Anterior cingulate cortex (tissue), 58 donors: ENCODE measurements at places on chromosomes 13 and 19.

GRCh38 chr19:8255426-8256125, 46.4 kb downstream of the CERS4 start:
- DNase-seq = no peak

DNA sequence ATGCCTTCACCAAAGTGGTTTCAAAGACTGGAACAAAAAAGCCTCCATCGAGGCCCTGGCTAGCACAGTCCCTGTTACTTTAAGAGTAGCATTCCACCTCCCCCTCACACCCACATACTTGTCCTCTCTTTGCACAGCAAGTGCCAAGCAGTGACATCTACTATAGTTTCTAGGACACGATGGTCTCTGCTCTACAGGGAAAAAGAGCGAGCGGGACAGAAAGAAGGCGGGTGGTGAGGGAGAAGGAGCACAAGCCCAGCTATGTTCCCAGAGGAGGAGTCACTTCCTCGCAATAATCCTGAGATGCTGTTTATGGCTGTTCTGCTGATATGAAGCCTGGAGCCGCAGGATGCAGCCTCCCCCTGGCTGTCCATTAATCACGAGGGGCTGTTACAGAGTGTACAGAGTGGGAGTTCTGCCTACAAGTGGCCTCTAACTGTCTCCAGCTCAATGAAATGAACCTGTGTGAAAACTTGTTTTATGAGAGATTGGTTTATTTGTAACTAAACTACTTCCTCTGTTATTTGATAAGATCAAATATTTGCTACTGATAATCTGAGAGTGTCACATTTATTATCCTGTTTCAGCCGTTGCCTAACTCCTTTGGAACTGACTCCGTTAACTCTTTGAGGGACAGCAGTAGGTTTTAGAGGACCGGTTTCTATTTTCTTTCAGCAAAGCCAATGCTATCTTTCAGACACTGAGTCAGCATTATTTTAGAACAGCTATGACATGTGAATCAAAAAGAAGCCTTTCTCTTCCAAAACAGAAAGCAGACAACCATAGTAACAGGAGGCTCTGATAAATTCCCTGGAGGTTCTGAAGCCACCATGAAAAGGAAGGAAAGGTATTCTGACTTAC, 208.0 kb downstream of the SPRY2 start:
- peak; percentile 39 for DNase-seq

- no peak for DNase-seq
These were observed 9.6 kb downstream of the GRAMD1A start for GRCh38 chr19:35009424-35010415.

- DNase-seq = peak; percentile 32
These were observed 20.8 kb downstream of the NOVA2 start for GRCh38 chr19:45952686-45953505.

GRCh38 chr19:6099033-6099432, 11.3 kb downstream of the RFX2 start:
- DNase-seq = no peak

GRCh38 chr19:33476151-33476707, 45.4 kb downstream of the PEPD start:
- no peak for DNase-seq

GRCh38 chr13:37927561-37927960, 58.0 kb upstream of the TRPC4 start:
- no peak for DNase-seq

DNA sequence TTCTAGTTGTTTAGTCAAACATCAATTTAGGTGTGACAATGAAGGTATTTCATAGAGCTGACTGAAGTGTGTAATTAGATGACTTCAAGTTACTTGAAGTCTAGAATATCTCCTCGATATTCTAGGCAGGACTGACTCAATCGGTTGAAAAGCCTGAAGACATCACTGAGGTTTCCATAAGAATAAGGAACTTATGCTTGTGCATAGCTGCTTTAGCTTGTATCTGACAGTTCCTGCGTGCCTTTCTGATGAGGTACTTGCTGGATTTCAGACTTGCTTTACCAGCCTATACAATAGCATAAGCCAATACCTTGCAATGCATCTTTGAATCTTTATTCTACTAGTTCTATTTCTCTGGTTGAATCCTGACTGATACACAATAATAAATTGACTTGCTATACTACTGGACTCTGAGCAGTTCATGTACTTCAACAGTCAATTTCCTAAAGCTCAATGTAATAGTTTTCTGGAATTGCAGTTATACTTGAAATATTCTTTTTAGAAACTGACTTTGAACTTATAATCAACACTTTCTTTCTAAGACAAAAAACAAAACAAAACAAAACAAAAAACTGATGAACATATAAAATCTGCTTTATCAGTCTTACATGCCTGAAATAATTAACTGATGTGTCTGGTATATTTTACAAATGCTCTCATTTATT, 1534.8 kb downstream of the SLITRK5 start:
- DNase-seq = no peak

- no peak for DNase-seq
These were observed 8.3 kb downstream of the ZNF160 start for GRCh38 chr19:53094754-53095575.

- no peak for DNase-seq
These were observed 415.4 kb downstream of the SLITRK5 start for GRCh38 chr13:88086577-88086976.

- DNase-seq = no peak
These were observed 729 bp upstream of the MADCAM1 start for GRCh38 chr19:495402-496111.

GRCh38 chr13:24083722-24084421, 76.6 kb upstream of the SPATA13 start:
- DNase-seq = no peak

DNA sequence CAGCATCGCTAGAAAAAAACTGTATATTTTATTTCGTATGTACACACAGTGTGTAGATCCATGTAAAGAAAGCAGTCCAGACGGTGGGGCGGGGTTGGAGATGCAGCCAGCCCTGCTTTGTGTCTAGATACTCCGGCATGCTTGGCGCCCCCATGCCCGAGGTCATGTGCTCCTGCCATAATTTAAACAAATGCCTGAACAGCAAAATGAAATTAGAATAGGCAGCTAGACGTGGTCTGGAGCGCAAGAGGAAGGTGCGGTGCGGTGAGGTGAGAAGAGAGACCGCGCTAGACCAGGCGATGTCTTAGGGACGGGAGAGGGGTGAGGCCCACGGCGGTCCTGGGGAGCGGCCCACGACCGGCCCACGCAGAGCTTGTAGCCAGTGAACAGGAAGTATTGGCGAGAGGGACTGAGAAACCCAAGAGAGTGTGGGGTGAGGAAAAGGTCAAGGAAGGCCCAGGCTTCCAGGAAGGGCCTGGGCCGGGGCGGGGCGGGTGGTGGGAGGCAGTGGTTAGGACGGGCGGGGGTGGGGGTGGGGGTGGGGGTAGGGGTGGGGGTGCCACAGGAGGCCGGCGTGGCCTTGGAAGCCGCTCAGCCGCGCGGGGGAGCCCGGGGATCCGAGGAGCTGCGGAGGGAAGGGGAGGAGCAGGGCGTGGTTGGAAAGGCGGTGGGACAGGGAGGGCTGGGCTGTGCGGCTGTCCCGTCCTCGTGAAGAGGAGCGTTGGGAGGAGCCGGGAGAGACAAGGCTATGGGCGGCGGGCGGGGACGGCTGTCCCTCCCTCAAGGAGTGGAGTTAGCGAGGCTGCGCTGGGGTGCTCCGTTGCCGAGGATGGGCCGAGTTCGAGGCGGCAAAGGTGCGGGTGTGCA, 254.7 kb upstream of the SGCG start:
- DNase-seq = no peak

- peak; percentile 84 for DNase-seq
These were observed 21.7 kb downstream of the PRKCSH start for GRCh38 chr19:11457115-11457514.

DNA sequence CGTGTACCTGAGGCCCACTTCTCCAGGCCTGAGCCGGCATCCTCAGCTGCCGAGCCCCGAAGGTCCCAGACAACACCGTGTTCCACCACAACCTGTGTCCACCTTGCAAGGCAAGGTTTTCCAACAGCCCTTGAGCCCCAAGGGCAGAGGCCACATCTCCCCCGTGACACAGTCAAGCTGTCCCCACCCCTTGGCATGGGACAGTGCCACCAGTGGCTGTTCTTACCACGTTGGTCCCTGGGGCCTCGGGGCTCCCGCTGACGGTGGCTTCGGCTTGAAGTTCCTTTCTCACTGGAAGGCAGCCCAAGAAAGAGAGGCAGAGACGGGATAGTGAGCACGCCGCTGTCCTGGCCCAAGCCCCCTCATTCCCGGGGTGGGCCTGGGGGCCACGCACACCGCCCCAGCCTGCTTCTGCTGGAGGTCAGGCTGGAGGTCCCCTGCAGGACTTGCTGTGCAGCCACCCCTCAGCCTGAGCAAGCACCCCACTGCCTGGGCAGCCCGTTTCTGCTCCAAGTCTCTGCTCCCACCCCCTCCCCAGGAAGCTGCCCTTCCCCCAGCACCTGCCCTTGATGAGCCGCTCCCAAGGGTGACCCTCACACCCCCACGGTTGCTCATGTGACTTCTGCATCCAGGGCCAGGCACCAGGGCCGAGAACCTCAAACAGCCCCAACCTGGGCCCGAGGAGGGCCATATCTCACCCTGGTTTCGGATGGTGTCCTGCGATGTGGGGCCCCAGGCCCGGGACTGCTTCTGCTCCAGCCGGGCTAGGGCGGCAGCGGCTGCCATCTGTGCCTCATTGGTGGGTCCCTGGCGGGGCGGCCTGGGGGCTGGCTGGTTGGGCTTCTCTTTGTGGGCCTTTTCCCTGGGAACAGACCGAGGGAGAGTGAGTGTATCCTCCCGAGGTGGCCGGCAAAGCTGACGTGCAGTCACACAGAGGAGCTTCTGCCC, 4.1 kb downstream of the UBXN6 start:
- DNase-seq = no peak

- no peak for DNase-seq
These were observed 19.6 kb upstream of the PTPRS start for GRCh38 chr19:5360003-5360780.

GRCh38 chr19:7544626-7545025, 9.1 kb downstream of the PNPLA6 start:
- DNase-seq = no peak

- DNase-seq = no peak
These were observed 28.0 kb downstream of the SH3GL1 start for GRCh38 chr19:4372165-4373012.

DNA sequence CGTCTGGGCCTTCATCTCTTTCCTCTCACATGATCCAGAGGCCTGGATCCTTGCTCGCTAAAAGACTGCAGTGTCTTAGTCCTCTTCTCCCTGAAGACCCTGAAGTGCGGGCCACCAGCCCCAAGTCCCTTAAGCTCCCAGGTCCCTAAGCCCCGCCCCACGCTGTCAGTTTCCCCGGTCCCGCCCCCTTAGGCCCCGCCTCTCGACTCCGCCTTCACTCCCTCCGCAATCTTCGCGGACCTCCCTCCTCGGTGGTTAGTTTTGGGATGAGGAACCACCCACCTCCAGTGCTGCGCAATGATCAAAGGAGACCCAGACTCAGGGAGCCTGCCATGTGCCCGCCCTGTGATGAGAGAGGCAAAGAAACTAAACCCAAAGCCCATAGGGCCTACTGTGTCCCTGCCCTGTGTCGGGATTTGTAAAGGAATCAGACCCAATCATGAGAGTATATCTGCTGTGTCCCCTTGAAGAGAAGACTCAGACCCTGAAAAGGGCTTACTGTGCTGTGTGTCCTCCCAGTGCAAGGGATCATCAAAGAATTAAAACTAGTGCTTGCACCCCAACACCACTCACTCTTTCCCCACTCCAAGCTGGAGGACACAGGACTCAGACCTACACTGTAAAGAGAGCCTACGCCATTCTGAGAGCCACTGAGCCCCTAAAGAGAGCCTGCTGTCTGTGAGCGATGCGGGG, 3.0 kb upstream of the COX6B1 start:
- DNase-seq = no peak

DNA sequence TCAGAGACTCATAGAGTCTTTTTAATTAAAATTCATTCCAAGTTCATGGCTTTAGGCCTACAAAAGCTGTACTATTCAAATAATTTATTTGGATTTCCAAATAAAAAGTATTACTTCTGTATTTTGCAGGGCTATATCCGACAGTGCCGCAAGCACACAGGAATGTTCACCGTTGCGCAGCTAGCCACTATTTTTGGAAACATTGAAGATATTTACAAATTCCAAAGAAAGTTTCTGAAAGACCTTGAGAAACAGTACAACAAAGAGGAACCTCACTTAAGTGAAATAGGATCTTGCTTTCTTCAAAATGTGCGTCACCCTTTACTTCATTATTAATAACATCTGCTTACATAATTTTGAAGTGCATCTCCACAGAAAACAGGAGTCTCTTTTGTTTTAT, 20.5 kb upstream of the C1QTNF9 start:
- DNase-seq = no peak
